Hippocampal formation (tissue), 2 donors: ENCODE measurements at places on chromosomes 5 and 9.

DNA sequence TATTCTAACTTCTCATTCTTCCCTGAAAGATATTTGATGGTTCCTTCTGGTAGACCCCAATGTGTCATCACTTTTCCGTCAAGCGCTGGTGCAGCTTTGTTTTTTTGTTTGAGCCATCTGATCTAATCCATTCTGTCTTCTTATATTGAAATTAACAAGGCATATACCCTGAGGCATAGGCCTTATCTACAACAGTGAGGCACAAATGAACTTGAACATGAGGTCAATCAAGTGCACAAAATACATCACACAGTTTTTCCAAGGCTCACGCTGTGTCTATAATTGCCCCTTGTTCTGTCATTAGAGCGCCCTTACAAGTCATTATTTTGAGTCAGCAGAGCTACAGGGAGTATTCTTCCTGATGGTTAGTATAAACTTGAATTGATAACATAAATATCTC, 406.6 kb downstream of the MAT2B start:
- DNase-seq, result no peak

DNA sequence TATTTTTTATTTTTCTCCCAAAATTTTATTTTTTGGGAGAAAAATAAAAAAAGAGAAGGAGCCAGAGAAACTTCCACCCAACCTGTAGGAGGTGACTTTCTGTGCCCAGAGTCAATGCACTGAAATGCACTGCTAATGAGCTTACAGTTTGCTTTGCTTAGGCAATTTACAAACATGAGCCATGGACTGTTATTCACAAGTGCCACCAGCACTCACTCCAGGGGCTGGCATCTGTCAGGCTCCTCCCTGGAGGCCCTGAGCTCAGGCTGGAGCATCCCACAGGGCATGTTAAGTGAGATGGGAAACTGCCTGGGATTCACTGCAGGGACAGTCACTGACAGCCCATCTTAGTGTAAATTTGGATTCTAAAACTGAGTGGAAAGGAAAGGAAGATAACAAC, 74.9 kb downstream of the FANCC start:
- no peak for DNase-seq

DNA sequence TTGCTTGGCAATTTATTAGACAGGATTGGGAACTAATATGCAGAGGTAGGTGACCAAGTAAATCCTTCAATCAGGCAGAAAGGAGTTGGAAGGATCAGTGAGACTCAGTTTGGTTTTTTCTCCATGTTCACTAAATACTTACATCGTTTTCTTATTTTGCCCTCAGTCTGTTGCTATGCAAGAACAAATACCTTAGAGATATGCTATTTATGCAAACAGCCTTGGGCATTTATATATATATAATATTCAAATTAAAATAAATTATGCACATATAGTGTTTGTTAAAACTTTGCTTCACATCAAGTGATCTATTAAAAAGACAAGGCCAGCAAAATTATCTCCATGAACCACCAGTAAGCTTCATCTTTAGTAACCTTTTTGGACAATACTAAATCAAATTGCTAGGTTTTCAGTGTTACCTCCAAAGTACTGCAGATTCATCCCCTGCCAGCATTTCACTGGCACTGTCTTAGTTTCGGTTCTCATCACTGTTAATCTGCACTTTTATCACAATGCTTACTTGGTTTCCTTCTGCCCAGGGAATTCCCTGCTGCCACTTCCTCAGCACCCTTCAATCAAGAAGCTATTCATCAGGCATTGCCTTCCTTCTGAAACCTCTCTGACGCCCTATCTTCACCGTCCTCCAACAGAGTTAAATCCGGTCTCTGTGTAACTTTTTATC, 26.0 kb upstream of the LIFR start:
- no peak for DNase-seq

GRCh38 chr5:140253985-140254384, 48.9 kb downstream of the PFDN1 start:
- no peak for DNase-seq

- no peak for DNase-seq
These were observed 699.2 kb downstream of the IRX1 start for GRCh38 chr5:4294878-4295277.

DNA sequence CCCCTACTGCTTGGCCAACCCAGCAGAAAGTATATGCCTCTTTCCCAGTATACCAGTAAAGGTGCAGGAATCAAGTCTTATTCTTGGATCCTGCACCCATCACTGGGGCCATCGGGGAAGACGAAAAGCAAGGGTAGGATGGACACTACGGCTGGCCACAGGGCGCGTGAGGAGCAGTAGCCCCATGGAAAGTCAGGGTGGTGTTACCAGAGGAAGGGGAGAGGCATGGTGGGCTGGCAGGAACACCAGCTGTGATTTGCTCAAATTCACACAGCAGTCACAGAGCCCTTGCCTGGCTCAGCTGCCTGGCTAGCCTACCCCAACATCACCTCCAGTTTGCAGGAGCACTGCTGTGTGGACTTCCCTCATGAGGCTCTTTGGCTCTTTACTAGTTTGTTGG, 34.5 kb upstream of the SAP30L start:
- DNase-seq, result no peak

DNA sequence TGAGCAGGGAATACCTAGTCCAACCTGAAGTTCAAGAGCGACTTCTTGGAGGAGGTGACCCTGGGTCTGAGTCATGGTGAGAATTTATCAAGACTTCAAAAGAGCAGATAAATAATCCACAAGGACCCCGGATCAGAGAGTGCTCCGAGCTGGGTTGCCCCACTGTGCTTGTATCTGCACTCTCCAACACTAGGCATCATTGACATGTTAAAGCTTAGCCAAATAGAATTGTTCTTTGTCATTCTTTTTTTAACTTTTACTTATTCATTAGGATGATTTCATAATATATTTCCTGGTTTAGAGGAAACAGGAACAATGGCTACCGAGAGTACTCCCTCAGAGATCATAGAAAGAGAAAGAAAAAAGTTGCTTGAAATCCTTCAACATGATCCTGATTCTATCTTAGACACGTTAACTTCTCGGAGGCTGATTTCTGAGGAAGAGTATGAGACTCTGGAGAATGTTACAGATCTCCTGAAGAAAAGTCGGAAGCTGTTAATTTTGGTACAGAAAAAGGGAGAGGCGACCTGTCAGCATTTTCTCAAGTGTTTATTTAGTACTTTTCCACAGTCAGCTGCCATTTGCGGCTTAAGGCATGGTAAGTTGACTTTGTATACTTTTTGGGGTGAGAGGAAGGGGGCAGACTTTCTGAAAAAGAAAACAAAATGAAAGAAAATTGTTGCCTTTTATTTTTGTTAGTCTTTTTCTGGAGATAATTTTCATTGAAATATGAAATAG, at the start of gene CARD6:
Gene CARD6 (plus strand): TSS at position 300 of the 738 bp plus-strand sequence. CDS start 16 bp downstream, at position 316.
- DNase-seq, result no peak

DNA sequence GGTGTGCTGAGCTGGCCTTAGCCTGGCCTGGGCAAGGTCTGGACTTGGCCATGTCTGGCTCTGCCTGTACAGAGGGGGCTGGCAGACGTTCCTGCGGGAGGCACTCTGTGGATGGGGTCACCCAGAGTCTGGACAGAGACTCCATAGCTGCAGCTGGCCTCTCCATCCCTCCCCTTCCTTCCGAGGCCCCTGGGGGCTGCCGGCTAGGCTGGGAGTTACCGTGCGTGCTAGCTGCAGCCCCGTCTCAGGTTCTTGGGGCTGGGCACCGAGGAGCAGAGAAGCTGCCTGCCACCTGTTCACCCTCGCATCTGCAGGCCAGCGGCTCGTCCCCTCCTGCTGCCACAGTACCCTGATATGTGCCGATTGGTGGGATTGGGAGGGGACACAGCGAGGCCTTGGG, 63.4 kb downstream of the RXRA start:
- DNase-seq, result no peak

DNA sequence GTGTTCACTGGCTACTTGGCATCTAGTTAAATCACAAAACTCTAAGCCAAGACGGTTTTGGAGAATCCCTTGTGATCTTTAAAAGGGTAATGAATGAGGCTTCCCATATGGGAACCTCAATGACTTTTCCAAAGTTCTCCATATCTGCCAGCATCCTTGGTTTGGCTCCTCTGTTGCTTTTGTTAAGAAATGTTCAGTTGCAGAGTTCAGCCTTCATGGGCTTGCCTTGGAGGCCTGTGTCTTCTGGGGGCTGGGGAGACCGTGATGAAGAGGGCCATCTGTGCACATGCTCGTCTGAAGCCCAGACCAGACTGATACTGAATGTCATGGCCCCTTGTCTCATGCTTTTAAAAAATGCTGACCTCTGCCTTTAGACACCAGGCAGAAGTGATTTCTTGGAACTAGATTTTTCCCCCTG, 84.3 kb downstream of the RAI14 start:
- no peak for DNase-seq

- no peak for DNase-seq
These were observed 9.1 kb upstream of the UBAC1 start for GRCh38 chr9:135970128-135970815.

GRCh38 chr5:141681695-141682641, at the start of gene ARAP3:
Gene ARAP3, minus strand, starts transcription at chr5:141682230. Its CDS starts 1,744 bp downstream, at chr5:141680486.
- DNase-seq, result no peak

- no peak for DNase-seq
These were observed 216.2 kb downstream of the ENC1 start for GRCh38 chr5:74424162-74424868.

- DNase-seq, result no peak
These were observed 72.0 kb downstream of the ALDH1A1 start for GRCh38 chr9:72880821-72881220.

DNA sequence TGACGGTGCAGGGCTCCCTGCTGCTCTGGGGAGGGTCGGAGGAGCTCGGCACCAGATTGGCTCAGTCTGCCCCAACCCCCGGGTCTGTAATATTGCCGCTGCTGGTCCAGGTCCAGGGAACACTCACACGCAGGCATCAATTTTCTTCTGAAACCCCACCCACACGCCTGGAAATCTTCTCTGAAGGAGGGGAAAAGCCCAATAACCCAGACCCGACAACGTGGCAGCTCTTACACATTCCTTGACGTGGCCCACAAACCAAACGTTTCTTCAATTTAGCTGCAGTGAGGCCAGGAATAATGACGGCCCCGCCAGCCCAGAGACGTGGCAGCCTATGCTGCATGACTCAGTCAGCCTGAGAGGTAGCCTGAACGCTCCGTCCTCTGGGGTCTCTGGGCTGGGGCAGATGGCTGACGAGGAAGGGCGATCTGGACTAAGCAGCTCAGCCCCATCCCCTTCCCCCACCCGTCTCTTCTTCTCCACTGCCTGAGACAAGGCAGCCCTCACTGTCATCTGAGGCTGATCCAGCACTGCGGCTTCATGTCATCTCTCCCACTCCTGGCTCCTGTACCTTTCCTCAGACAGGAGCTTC, 9.9 kb upstream of the SPARC start:
- DNase-seq, result no peak

GRCh38 chr9:83312537-83312936, 225.7 kb downstream of the FRMD3 start:
- DNase-seq, result no peak

DNA sequence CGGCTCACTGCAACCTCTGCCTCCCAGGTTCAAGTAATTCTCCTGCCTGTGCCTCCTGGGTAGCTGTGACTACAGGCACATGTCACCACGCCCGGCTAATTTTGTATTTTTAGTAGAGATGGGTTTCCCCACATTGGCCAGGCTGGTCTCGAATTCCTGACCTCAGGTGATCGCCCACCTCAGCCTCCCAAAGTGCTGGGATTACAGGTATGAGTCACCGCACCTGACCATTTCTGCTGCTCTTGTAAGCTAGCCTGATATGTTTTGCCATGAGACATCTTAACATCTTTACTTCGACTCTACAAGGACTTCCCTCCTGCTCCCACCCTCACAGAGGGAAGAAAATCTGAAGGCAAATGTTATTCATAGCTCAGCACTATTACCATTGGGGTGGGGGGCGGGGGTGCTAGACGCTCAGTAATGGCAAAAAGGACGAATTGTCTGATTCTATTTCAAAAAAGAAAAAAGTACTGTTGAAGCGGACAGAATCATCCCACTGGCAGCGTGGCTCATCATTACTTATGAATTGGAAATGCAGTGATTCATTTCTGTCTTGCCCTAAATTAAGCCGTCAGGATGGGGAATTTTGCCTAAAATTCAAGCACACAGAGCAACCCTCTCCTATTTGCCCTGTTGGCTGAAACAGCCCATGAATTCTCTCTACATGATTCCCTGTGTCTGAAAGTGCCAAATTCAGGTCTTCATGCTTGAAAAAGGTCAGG, 46.4 kb upstream of the WWC1 start:
- DNase-seq, result no peak

DNA sequence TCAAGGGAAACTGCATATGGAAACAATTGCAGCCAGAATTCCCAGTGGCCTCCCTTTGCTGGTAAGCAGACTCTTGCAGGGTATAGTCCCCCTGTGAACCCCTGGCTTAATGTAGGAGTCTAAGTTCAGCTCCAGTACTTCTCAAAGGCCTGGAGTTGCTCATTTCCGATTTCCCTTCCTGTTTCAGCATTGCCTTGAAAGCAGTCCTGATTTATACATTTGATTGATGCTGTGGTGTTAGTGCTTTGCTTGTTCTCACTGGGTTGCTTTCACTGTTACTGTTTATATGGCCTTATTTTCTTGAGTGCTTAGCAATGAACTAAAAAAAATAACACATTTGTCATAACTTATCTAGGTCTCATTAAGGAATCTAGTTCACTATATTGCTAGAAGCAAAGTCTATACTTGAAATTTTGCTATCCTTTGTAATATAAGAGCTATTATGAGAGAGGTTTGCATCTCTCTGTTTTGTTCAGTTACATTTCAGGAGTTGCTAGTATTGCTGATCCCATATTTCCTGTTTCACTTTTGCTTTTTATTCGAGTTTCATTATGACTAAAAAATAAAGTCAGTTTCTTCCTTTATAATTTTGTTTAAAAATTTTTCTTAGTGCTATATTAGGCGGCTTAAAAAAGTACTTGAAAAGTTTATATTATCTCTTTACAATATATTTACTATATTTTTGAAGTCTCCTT, 122.4 kb upstream of the NMUR2 start:
- DNase-seq, result no peak

DNA sequence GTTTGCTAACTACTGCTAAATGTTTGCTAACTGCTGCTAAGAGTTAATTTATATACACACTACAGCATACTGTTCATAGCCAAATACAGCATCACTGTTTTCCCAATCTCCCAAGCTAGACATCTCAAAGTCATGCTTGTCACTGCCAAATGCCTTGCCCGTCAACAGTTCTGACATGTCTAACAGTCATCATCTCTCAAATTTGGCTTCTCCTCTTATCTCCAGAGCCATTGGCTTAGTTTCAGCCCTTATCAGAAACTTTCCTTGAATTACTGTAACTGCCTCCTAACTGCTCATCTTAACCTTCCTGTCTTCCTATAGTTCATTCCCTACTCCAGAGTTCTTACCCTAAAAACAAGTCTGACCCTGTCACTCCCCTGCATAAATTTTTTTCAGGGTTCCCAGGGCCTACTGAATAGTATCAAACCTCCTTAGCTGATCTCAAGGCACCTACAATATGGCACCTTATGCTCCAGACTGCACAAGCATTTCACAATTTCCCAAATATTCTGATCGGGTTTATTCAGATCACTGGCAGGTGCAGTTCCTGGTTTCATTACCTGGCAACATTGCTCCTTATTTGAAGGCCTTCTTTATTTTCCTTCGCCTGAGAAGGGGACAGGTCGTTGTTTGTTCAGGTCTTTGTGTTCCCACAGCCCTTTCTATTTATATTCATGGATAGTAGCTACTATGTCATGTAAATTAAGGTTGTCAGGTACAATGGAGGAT, 55.9 kb upstream of the ANKRD55 start:
- DNase-seq, result no peak
